ENCODE measurements at places on chromosomes 5 and 9.
A peak's percentile ranks its signal among the peaks of the same experiment; 100 is the strongest.

DNA sequence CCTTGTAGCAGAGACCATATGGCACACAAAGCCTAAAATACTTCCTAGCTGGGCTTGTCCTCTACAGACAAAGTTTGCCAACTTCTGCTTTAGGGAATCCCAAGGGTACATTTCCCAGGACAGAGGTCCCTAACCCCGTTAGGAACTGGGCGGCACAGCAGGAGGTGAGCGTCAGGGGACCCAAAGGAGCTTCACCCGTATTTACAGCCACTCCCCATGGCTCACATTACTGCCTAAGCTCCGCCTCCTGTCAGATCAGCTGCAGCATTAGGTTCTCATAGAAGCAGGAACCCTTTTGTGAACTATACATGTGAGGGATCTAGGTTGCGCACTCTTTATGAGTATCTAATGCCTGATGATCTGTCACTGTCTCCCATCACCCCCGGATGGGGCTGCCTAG lies 88.5 kb upstream of the TRPM3 start:
- DNase-seq = no peak

DNA sequence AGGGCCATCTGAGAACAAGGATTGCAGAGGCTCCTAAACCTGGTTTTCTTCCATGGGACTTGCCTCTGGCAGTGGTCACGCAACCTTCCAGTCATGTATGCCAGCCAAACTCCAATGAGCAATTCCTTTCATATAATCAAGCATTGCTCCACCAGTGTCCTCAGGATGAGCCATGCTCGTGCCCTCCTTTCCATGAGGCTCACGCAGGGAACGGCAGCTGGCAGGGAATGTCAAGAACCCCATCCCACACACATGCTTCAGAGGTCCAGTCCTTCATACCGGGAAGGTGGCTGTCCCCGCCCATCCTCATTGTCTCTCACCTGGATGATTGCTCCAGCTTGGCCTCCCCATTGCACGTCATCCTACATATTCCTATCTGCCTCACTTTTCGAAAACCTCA lies 13.4 kb upstream of the ZBTB34 start:
- no peak for DNase-seq

DNA sequence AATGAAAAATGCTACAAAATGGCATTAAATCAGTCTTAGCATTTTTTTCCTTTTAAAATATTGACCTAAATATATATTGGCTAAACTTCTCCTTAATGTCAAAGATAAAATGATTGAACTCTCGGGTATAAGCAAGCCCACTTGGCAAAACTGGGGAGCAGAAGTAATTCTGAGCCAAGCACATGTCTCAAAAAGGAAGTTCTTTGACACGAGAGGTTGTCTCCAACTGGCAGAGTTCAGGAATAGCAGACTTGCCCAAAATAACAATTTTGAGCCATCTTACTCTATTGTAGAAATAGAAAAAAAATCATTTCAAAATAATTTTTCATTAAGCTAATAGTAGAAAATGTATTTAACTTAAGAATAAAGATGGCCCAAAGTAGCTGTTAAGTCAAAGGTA lies 10.4 kb upstream of the MLLT3 start:
- DNase-seq = no peak

- DNase-seq = no peak
Observed at GRCh38 chr9:971901-972500, 4.5 kb upstream of the DMRT3 start.

- DNase-seq = no peak
Observed at GRCh38 chr5:10031817-10032216, 217.9 kb downstream of the ATPSCKMT start.

- no peak for DNase-seq
Observed at GRCh38 chr9:138017200-138017599, 139.6 kb downstream of the CACNA1B start.

GRCh38 chr5:91938441-91938840 lies 555.3 kb upstream of the ARRDC3 start:
- no peak for DNase-seq

DNA sequence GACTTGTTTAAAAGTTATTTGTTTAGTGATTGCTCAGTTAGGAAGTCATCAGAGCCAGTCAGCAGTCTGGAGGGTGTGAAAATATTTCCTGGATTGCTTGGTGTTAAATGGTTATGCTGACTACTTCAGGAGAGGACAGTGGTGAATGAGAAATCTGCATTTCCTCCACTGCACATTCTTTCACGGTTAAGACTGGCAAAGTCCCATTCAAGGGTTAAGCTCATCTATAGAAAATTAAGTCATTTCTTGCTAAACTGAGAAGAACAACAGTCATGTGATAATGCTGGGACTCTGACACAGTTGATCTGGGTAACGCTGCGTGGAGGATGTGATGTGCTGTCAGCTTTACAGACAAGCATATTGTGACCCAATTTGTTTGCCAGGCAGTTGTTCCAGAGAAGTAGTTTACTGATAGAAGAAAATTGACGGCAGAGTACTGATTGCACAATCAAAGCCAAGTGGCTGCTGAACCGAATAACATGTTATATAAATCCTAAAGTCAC lies 80.4 kb downstream of the GRAMD2B start:
- DNase-seq = no peak

DNA sequence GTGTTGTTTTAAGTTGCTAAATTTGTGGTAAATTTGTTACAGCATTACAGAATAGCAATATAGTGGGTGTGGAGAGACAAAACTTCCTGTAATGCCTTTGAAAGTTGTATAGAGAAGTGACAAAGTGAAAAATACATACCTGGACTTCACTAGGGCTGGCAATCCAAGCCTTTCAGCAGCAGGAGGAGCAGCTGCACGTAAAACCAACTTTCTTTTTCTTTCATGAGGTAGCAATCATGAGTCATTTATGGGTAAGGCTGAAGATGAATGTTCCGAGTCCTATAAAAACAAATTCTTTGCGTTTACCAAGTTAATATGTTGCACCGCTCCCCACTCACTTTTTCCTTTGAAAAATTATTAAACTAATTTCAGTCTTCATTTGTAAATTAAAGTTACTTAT lies 1138.2 kb downstream of the TAF11L14 start:
- DNase-seq = no peak

DNA sequence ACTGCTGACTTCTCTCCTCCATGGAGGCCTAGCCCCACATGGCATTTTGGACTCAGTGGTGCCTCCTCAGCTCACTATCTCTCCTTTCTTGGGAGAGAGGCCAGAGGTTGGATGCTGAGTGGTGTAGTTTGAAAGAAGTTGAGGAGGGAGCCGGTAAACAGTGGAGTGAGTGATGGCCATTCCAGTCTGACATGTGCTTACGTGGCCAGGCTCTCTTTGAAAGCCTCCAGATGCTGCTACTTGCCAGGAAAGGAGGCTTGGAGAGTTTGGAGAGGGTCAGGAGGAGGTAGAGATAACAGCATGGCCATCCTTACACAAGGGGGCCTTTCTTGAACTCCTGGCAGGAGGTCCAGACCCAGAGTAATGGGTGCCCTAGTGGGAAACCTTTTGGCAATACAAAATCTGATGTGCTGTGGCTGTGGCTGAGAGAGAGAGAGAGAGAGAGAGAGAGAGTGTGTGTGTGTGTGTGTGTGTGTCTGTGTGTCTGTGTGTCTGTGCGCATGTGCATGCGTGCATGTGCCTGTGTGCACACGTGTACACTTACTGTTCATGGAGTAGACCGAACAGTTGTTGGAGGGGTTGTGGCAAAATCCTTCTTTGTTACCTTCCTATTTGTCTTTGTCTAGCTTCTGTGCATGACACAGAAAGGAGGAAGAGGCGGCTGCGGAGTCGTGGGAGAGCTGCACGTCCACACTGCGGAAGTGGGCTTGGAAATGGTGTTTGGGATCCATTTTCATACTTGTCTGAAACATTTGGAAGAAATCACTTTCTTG lies 37.8 kb downstream of the RALGPS1 start:
- DNase-seq = no peak

- DNase-seq = peak; percentile 2
Observed at GRCh38 chr5:23084815-23085214, 231.7 kb upstream of the CDH12 start.

DNA sequence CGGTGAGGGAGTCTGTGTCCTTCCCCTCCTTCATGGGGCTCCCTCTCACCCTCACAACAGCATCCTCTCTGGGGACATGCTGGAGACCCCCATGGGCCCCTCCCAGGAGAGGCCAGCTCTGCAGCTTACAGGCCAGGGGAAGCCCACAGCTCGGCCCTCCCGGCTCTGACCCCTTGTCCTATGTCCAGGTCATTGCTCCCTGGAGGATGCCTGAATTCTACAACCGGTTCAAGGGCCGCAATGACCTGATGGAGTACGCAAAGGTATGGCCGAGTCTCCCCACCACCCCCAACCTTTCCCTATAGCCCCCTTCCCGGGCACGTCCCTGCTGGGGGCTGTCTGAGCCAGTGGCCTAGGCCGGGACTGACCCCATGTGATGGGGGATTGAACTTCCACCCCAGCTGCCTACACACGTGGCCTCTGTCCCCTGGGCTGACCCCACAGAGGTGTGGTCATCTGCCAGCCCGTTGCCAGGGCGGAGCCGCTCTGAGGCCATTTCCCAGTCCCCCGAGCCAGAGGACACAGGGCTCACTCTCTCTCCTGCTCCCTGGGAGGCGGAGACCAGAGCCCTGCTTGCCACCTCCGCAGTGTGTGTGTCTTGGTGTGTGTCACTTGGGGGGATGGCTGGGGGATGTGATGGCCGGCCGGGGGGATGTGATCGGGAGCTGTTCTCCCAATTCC lies 21.9 kb downstream of the ASS1 start:
- no peak for DNase-seq

DNA sequence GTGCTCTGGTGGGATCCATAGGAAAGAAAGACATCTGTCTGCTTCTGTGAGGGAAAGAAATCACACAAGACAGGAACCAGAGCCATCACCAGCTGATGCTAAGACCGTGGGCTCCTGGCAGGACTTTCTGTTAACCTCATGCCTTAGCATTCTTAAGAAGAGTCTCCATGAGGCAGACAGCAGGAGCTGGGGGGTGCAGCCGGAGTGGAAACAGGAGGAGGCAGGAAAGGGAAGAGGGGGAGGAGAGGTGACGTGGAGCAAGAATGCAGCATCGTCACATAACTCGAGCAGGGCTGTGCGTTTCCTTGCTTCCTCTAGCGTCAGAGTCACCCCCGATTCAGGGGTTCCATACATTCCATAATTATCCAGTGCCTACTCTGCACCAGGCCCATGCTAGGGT lies 53.6 kb downstream of the ERGIC1 start:
- no peak for DNase-seq

DNA sequence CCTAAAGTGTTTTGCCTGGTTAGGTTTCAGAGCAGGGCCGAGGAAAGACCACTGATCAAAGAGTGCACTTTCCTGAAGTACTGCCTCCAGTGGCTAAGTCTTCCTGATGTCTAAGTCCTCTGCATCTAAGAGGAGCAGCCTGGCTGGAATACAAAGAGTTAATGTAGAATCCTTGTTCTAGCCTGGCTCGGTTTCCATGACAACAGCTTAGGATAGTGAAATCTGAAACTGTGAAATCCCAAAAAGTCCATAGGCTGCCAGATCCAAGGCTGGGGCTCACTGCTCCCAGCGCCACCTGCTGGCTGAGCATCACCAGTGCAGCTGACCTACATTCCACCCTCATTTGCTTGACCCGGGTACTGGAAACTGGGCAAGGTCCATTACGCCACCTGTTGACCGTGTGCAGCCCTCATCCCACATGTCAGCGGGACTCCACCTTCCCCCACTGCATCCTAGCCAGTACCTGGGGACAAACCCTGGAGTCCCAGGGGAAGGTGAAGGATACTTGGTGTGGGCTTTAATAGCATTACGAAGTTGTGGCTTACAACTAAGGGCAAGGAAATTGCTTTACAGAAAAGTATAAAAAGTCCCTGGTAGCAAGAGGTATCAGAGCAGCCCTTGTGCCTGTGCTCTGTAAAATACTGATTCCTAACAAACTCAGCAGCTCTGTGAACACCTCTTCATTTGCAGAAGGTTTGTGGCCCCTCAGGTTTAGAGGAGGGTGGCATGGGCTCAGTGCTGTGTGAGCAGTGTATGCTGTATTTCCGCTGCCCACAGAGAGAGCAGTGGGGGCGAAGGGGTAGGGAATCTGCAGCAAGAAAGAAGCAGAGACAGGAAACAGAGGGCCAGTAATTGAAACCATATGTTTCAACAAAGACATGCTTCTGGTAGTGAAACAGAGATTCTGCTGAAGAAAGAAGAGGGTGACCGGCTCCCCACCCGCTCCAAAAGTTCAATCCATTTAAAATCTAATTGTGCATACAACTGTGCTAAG lies 36.0 kb downstream of the PCDHGC5 start:
- DNase-seq = peak; percentile 96

- no peak for DNase-seq
Observed at GRCh38 chr9:104831681-104832080, 67.8 kb downstream of the NIPSNAP3B start.

DNA sequence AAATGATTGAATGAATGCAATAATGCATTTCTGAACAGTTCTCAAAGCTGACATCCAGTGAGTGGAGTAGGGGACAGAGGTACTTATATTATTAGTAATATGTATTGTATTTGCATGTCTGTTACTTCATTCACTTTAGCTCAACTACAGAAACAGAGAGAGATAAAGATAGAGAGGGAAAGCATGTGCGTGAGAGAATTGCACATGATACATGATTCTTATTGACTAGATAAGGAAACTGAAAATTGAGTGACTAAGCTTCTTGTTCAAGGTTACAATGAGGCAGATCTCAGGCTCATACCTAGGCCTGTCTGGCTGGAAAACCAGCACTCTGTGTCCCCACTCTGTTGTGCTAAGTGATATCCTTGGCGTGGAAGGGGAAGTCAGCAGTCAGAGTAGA lies 337.7 kb upstream of the KLF4 start:
- no peak for DNase-seq

DNA sequence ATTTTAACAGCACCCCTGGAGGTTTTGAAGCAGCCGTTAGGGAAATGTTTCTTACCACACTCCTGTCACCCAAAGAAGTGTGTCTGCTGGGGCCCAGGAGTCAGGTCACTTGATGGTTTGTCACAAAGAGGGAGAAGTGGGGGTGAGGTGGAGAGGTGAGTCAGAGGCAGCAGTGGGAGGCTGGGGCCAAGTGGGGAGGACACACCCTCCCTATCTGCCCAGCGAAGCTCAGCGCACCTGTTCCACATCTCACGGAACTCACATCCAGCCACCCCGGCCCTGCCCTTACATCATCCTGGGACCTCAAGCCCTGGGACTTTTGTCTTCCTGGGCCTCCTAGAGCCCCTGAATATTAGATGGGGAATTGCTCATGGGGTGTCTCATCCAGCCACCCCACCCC lies 171.1 kb upstream of the SMIM23 start:
- DNase-seq = no peak

DNA sequence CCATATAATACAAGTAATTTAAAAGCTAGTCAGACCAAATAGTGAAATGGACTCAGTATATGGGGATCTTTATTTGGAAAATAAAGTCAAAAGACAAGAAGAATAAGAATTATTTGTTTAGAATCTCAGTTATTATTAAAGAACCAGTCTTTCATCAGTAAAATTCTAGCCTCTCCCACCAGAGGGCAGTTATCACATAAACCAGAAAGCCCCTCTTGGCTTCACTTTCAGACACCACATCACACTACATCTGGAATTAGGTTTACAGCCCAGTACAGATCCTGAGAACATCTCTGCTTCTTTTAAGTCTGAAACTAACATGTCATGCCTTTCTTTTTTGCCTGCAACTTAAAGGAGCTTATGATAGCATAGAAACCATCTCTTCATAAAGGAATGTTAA lies 12.2 kb upstream of the HSPB3 start:
- peak; percentile 55 for DNase-seq
